Endothelial cell of umbilical vein (primary cell): ENCODE measurements at places on chromosomes 16 and 17. TPM values are rescaled to one million over a fixed set of nuclear protein-coding genes. Genes with fewer than 3 reads are reported as not detected.

GRCh38 chr17:42964161-42964932 is at the start of gene AARSD1:
Gene AARSD1, minus strand, starts transcription at chr17:42964454. Its CDS starts 14 bp downstream, at chr17:42964440.
- peak; percentile 97 for DNase-seq

GRCh38 chr16:22369221-22369811 is 5.1 kb downstream of the CDR2 start:
- DNase-seq: peak; percentile 87

- DNase-seq: no peak
Measured at GRCh38 chr17:75842963-75843576, 1.1 kb downstream of the UNC13D start.

DNA sequence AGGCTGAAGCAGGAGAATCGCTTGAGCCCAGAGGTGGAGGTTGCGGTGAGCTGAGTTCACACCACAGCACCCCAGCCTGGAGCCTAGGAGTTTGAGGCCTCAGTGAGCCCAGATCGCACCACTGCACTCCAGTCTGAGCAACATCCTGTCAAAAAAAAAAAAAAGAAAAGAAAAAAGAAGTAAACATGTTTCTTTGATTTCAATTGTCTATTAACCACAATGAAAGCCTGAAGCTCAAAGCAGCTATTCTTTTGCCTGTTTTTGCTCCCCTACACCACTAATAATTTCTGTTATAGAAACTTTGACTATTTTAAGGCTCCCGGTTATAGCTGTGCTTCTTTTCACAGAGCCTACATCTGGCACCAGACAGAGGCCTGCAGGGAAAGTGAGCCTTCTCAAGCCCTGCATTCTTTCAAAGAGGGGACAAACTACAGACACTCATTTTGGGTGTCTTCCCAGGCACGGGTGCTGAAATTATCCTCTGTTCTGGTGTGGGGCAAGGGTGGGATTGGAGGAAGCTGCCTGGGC is 14.2 kb upstream of the SLC52A1 start:
- DNase-seq: peak; percentile 49

DNA sequence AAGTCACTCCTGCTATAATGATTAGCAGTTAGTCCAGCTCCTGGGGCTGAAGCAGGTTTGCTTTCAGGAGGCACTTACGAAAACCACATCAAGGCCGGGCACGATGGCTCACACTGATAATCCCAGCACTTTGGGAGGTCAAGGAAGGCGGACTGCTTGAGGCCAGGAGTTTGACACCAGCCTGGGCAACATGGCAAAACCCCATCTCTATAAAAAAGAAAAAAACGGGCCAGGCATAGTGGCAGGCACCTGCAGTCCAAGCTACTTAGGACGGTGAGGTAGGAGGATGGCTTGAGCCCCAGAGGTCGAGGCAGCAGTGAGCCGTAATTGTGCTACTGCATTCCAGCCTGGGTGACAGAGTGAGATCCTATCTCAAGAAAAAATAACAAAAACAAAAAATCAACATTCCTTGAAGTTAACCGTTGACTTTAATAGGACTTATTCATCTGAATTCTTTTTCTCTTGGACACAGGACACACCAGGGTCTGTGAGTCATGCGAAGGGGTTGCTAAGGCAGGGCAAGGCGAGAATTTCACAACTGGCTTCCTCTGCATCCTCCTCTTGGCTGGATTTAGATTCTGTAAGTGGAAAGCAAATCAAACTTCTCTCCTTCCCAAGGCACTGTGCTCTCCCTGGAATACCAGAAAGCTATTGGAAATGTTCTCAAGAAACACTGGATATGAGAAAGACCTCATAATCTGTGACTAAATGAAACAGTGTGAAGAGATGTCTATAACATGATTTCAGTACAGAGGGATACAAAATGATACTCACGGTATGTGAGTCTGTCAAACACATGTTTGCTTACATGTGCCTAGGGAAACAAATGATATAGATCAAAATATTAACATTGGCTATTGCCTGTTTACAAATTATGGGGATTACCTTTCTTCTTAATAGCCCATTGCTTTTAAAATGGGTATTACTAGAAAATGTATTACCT is 99.5 kb downstream of the SYCE1L start:
- DNase-seq: peak; percentile 98

- DNase-seq: no peak
Measured at GRCh38 chr17:80191192-80191591, 21.4 kb downstream of the CARD14 start.

Gene SPATA32
- total RNA-seq: not detected in 2 replicates

Gene TBC1D3L
- 4.6 and 8.5 TPM in 2 replicates for total RNA-seq

Gene TNP2
- total RNA-seq: not detected in 2 replicates
